ENCODE measurements at places on chromosomes 1 and 21.

DNA sequence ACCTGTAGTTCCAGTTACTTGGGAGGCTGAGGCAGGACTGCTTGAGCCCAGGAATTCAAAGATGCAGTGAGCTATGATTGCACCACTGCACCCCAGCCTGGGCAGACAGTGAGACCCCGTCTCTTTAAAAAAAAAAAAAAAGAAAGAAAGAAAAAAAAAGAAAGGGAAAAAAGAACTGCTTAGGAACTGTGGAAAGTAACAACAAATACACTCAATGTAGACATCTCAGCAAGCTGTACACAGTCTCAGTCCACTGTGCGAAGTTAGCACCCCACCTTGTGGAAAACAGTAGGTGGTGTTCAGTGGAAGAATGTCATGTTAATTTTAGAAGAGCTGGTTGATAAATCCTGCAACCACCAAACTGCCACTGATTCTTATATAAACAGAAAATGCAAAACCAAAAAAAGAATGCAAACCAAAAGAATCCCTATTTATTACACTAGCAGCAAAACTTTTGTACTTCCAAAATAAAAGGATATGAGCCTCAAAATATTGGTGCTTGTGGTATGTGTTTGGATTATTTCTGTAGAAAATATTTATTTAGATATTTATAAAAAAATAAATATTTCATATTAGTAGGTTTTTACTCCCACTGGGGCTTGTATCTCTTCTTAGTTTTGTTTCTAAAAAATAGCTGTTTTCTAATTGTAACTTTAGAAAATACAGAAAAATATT, 31.1 kb downstream of the ALG14 start:
- peak; percentile 80 for DNase-seq

DNA sequence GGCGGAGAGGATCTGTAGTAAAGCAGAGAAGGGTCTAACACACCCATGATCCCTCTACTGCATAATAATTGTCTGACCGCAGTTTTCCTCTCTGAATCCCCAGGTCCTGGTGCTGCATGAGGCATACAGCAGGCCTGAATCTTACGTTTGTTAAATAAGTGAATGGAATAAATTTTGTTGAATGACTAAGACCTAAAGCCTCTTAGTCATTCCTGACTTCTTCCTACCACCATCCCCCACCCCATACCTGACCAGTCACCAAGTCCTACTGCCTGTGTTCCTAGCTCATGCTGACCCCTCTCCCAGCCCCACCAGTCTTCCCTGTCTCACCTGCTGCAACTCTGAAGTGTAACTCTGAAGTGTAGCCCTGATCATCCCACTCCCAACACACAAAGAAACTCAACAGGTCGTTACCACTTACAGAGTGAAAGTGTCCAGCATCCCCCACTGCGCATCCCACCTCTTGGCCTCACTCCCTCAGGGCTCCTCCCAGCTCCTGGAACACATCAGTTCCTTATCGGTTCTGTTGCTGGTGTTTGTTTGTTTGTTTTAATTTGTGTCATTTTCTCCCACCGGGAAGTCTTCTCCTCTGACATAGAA, 9.7 kb downstream of the GJA5 start:
- no peak for DNase-seq

DNA sequence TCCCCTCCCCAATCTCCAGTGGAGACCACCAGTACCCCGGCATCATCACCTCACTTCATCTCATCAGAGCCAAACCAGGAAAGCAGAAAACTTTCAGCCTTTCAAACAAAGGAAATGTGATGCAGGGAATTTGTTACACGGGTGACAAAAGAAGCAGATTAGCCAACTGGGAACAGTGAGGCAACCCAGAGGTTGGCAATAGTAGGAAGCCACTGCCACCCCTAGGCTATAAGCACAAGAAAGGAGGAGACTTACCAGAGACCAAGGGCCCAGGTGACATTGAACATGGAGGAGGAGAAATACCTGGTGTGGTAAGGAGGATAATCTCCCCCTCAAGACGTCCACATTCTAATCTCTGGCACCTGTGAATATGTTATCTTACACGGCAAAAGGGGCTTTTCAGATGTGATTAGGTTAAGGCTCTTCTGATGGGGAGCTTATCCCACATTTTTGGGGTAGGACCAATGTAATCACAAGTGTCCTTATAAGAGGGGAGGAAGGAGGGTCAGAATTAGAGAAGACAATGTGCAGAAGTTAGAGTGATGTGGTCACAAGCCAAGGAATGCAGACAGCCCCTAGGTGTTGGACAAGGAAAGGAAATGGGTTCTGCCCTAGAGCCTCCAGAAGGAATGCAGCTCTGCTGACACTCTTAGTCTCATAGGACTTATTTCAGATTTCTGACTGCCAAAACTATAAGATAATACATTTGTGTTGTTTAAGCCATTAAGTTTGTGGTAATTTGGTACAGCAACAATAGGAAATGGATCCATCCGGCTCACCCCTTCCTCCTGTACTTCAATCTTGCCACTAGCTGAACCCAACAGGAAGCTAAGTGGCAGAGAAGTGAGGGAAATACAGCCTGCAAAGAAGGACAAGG, 83.6 kb upstream of the VAV3 start:
- DNase-seq, result no peak

- DNase-seq, result no peak
These were observed 120.2 kb downstream of the TLR5 start for GRCh38 chr1:223022641-223023473.

DNA sequence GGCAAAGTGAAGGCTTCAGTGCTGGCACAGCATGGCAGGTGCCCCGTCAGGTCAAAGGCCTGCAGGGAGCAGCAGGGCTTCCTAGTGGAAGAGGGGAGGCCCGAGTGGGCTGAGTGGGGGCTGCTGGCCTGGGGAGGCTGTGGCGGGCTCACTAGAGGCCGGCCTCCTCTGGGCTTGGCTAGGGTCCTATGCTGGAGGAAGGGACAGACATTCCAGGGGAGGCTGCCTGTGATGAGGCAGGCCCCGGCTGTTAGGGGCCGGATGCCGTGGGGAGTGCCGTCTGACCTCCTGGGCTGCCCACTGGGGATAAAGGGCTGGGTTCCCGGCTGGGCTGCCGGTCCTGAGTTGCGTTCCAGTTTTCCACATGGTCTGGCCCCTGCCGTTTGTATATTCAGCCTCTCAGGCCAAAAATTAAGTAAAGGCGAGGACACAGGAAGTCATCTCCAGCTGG, 21.1 kb downstream of the PRXL2B start:
- no peak for DNase-seq

DNA sequence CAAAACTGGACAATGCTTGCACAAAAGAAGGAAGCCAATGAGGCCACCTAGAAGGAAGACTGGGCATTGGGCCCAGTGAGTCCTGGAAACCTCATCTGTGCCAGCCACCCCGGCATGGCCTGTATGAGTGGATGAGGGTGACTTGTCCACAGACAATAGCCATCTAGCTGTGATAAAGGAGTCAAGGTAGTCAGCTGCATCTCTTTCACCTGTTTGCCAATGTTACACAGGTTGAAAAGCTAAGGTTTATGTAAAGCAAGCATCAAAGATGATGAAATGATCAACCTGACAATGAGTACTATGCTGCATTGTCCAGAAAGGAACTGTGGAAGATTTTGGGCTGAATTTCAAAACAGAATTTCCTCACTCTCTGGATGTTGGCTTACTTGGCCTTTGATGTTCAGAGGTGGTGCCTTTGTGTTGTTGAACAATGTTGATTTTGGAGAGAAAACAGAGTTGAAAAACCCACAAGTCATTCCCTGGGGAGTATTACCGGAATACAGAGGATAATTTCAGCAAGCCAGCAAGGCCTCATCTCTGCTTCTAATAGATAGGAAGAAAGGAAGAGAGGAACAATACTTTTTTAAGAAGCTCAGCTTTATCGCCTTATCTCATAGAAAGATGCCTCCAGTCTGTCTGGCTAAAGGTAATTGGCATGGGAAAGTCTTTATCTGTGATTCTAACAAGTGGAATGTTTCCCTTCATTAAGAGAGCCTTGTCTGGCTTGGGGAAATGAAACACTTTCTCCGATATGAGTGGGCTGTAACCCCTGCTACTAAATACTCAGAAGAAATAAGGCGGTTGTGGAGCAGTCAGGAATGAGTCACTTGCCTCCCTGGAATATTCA, 11.4 kb upstream of the SELE start:
- no peak for DNase-seq

DNA sequence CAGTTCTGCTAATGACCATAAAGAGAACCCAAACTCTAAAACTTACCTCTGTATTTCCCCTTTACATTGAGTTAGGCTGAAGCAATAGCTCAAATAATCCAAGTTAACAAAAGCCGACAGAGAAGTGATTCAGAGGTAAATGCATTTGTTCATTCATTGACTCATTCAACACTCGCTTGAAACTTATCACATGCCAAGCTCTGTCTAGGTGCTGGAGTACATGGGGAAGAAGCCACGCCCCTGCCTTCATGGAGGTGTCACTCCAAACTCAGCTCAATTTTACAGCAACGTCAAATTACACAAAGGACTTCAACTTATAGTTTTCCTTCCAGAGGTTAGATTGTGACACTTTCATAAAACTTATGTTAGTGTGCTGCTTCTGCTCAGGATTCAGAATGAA, 45.8 kb downstream of the SLC25A24 start:
- DNase-seq, result no peak

GRCh38 chr1:7768583-7768982, 2.5 kb upstream of the VAMP3 start:
- no peak for DNase-seq

DNA sequence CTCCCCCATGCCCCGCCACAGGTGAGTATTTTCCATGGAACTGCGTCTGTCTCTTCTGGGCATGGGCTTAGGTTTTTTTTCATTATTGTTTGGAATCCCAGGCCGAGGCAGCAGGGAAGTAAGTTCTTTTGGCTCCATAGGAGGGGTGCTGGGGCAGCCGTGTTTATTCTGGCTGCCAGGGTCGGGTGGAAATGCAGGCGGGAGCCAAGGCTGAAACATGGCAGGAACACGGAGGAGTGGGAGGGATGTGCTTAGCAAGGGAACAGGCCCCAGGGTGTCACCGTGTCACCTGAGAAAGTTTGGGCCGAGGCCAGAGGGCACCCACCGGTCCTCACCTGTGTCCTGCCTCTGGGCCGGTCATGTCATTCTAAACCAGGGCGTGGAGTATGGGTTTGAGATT, 4.5 kb upstream of the DHRS3 start:
- DNase-seq, result no peak

GRCh38 chr1:154908937-154909336, 27.6 kb downstream of the PMVK start:
- DNase-seq, result no peak

GRCh38 chr1:75396260-75396659, 214.7 kb downstream of the SLC44A5 start:
- no peak for DNase-seq

DNA sequence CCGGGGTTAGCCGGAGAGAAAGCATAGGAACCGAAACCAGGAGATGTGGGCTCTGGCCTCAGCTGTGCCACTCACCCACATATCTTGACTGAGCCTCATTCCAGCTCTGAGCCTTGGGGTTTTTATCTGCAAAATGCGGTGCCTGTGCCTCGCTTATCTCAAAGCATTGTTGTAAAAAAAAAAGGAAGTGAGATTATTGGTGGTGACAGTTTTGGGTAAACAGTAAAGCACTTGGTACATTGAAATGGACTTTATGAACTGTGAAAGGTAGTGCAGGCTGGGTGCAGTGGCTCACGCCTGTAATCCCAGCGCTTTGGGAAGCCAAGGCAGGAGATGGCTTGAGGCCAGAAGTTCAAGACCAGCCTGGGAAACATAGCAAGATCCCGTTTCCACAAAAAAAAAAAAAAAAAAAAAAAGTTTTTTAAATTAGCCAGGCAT, 3.8 kb downstream of the PTAFR start:
- DNase-seq, result no peak

DNA sequence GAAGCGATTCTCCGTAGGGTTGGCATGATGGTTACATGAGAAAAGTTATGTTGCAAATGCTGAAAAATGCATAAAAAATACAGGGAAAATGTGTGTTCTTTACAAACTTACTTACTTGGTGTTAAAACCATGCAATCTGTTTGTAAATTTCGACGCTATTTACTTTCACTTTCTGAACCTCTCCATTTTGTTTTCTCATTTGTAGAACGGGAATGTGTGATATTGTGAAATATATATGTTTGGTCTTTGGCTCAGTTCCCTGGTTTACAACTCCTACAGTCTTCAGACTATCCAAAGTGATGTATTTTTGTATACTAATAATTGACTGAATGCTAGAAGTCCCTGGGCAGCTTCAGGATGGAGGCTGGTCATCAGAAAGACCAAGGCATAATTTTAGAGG, 982.3 kb downstream of the ADGRL2 start:
- DNase-seq, result no peak

GRCh38 chr21:34900376-34900775, 148.7 kb downstream of the RUNX1 start:
- DNase-seq, result no peak

DNA sequence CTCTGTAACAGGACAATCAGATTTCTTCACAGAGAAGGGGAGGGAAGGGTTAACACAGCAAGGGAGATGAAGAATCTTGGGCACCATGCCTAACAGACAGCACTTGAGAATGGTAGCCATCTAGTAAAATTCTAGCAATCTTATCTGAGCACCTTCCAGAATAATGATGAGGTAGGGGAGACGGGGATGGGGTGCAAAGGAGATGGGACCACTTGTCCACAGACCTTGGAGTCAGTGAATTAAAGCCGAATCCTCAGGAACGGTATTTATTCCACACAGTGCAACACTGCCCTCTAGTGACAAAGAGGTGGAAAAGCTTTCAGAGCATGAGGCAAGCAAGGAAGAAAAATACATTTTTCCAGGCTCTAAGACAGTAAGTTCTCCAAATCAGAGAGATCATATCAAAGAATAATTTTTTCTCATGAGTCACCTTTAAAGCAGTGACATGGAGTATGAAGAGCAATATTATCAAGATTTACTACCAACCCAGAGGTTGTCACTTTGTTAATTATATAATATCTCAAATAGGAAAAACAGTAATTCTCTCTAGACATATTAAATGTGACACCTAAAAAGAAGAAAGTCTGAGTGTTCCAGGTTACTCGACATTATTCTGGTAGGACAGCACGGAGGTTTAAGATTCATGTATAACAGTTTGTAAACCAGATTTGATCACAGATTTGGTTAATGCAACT, 43.3 kb upstream of the LPAR3 start:
- peak; percentile 76 for DNase-seq

GRCh38 chr1:172849653-172850052, 190.8 kb downstream of the FASLG start:
- DNase-seq, result no peak

GRCh38 chr21:35991131-35991530, 69.2 kb downstream of the SETD4 start:
- no peak for DNase-seq

- no peak for DNase-seq
These were observed 802 bp downstream of the CYP4X1 start for GRCh38 chr1:47024141-47024801.

GRCh38 chr1:191671236-191671635, 487.0 kb upstream of the RGS18 start:
- DNase-seq, result no peak

DNA sequence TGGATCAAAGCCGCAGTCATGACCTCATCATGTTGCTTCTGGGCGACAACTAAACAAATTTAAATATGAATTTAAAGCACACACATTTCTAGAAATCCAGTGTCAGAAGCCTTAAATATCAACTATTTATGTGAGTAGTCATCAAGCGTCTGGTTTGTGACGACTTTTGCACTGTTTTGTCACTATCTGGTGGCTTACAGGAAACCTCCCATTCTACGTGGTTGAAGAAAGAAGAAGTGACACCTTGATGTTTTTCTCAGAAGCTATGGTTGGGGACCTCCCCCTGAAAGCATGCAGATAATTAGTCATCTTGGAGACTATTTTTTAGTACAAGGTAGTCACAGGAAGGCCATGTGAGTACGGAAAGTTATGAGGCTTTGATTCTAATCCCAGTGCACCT, 58.5 kb downstream of the TENT5C start:
- no peak for DNase-seq

Measured in NCI-H446 (cell line).